Effector CD4-positive, alpha-beta T cell (primary cell): ENCODE measurements at places on chromosomes 4 and X.
A peak's percentile ranks its signal among the peaks of the same experiment; 100 is the strongest.

GRCh38 chr4:139492429-139492828 is 38.5 kb downstream of the RAB33B start:
- DNase-seq, result no peak

DNA sequence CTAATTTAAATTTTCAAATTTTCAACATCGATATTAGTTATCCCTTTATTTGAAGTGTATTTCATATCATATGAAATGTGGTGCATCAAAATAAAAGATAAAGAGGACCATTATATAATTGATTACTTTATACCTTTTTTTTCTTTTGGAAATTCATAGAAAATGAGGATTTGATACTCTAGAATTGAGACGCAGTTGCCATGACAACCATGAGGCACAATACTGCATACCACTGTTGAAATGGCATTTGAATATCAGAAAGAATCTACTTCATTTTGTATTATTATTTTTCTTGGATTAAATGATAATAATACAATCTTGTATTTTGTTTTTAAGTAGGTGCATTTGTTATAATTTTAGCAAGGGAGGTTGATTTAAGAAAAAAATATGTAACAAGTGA is 323.1 kb downstream of the PCDH18 start:
- DNase-seq, result no peak

DNA sequence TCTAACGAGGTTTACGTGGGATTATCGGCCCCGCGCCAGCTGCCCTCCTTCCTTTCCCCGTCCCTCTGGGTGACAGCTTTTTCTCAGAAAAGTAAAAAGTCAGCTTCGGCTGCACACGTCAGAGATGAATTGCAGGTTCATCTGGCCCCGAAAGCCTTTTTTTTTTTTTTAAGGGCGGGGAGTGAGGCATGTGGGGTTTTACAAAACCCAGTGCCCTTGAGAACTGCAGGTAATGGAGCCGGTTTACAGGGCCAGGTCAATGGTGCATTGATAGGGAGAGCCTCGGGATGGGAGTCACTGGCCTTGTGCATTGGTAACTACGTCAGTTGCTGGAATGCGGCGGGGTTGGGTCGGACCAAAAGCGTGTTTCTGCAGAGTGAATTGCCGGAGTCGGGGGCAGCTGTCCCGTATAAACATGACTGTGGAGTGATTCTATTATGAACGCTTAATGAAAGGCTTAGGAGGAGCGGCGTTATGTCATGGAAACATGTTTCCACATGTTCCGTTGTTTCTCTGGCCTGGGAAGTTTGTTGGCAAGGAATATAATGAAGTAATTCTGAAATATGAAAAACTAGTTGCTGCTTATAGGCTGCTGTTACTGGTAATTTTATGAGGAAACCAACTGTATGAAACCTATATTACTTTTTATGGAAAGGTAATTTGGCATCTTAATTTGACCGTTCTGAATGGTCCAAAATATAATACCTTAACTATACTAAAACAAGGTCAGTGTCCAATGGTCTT is 1.1 kb downstream of the HSPA4L start:
- no peak for DNase-seq

- DNase-seq, result no peak
Observed at GRCh38 chr4:23337292-23337691, 552.6 kb downstream of the PPARGC1A start.

DNA sequence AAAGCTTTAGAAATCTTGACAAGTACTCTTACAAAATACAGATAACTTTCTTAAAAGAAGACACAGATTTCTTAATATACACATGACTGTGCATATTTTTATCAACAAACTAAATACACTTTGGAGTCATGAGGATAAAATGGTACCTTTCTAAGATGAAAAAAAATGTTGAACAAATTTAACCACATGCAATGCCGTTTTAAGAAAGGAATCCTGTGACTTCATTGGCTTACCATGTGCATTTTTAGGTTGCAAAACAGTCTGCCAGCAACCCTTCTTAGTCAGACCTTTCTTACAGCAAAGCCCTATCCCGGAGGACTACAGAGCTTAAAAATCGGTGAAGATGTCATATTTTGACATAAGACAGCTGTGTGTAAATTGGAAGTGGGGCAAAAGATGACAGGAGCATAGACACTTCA is 51.7 kb downstream of the GASK1B start:
- no peak for DNase-seq

- no peak for DNase-seq
Observed at GRCh38 chr4:106971636-106972035, 64.5 kb downstream of the DKK2 start.

DNA sequence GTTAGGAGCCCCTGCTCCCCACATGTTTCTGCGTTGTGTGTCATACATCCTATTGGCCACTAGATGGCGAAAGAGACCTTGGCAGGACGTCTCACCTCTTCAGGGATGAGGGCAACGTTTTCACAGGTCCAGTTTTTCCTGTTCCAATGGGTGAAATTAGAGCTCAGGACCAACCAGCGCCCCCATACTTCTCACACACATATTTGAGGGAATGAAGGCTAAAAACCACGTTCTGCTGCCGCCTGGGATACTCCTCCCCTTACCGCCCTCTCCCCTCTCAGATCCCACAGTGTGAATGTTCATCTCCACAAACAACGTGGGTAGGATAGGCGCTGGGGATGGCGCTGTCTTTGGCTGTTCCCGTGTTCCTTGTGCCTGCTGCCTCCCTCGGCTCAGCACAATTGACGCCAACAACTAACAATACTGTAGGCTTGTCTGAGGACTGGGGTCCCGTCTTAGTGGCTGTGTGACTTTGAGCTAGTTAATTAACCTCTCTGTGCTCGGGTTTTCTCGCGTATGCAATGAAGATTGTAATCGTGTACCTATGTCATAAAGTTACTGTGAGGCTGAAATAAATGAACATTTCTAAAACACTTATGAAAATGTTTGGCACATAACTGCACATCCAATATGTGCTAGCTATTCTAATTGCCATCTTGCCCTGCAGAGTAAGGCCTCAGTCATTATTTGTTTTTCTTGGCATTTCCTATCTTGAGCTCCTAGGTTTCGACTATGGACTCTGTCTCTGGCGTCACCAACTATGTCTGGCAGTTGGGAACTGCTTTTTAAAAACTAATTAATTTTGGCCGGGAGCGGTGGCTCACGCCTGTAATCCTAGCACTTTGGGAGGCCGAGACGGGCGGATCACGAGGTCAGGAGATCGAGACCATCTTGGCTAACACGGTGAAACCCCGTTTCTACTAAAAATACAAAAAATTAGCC is 181.3 kb upstream of the STK26 start:
- peak; percentile 12 for DNase-seq

GRCh38 chr4:92381616-92382015 is 77.8 kb downstream of the GRID2 start:
- no peak for DNase-seq

- DNase-seq, result no peak
Observed at GRCh38 chr4:53118676-53119075, 247.2 kb downstream of the SCFD2 start.

DNA sequence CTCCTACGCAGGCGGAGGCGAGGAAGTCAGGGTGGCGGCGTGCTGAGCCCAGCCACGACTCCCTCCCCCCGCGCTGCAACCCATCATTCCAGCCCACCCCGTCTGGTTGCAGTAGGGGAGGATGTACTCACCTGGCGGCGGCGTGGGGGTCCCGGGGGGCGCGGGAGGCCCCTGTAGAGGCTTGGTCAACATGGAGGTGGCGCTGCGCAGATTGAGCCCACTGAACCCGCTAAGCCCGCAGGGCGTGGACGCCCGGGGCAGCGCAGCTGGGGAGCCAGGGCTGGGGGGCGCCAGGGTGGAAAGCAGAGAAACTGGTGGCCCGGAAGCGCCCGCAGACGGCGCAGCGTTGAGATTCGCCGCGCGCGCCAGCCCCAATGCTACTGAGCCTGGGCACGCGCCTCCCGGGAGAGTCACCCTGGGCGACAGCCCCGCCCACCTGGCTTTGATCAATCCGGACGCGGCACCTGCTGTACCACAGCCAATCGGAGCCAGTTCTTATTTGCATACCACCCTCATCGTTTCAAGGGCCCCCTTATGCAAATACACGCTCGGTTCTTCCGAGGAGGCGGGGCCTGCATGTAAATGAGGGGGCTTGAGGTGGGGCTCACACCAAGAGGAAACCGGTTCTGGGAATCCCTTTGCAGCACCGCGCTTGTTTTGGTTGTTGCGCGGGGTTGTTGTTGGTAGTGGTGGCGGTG is at the start of gene PIM2:
Gene PIM2, minus strand, starts transcription at position 382 of the 698 bp plus-strand sequence. Its CDS starts 190 bp downstream, at position 192.
- DNase-seq, result peak; percentile 87

- DNase-seq, result no peak
Observed at GRCh38 chrX:80807606-80807991, 2.1 kb downstream of the BRWD3 start.
